RWPE2 (cell line): ENCODE measurements at places on chromosomes 7 and 10.

GRCh38 chr7:71868797-71869196, 543.3 kb downstream of the CALN1 start:
- no peak for DNase-seq

- no peak for DNase-seq
Observed at GRCh38 chr10:1526436-1527055, 210.8 kb downstream of the ADARB2 start.

DNA sequence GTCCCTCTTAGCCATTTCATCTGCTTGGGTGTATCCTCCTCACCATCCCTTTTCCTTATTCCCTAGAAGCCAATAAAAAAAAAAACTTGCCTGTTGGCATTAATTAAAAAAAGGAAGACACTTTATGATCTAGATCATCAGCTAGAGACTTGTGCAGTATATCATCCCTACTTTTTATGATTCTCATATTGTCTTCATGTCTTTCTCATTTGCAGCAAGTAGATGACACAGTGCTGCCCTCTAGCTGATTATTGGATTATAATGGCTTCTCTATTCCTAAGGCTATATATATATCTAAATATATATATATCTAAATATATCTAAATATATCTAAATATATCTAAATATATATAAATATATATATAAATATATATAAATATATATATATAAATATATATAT, 272.4 kb upstream of the LRGUK start:
- no peak for DNase-seq

GRCh38 chr7:130823060-130823459, 89.1 kb upstream of the KLF14 start:
- DNase-seq = no peak

- no peak for DNase-seq
Observed at GRCh38 chr7:105838627-105839231, 37.7 kb downstream of the ATXN7L1 start.

DNA sequence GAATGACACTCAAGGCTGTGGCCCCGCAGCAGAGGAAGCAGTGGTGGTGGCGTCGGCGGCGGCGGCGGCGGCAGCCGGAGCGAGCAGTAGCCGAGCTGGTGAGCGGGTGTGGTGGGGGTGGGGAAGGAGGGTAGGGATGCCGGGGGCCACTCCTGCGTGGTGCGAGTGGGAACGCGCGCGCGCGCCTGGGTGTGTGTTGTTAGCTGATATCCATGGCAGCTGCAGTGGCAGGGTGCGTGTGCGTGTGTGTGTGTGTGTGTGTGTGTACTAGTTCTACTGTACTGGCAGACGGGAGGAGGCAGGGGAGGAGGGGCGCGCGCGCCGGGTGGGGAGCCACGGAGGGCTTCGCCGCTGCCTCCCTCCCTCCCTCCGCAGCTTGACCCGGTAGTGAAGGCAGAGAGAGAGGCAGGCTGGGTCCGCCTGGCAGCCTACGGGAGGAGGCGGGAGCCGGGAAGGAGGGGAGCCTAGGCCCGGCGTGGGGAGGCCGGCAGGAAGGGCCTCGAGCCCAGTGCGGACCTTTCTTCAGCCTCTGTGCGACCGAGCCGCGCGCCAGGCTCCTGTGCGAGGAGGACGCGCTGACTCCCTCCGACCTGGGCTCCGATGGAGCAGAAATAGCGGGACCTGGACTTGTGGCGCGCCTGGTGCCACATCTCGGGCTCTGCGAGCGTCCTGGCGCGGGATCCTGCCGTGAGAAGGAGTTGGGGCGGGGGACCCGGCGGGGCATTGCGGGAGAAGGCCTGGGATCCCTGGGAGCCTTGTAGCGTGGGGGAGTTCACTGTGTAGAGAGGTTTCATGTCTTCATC, at the start of gene MAGI2:
Gene MAGI2, minus strand, starts transcription at position 110 of the 803 bp plus-strand sequence. CDS start 347 bp downstream, outside the sequence.
- peak; percentile 41 for DNase-seq

GRCh38 chr7:138170298-138170697, 94.0 kb downstream of the AKR1D1 start:
- no peak for DNase-seq

GRCh38 chr7:135744938-135745702, 3.5 kb downstream of the FAM180A start:
- peak; percentile 78 for DNase-seq

GRCh38 chr10:59587083-59587755, 122.4 kb downstream of the SLC16A9 start:
- no peak for DNase-seq

GRCh38 chr10:132052124-132052523, 13.6 kb upstream of the JAKMIP3 start:
- DNase-seq = no peak

GRCh38 chr7:20407585-20408466, 77.1 kb downstream of the ITGB8 start:
- DNase-seq = peak; percentile 58

DNA sequence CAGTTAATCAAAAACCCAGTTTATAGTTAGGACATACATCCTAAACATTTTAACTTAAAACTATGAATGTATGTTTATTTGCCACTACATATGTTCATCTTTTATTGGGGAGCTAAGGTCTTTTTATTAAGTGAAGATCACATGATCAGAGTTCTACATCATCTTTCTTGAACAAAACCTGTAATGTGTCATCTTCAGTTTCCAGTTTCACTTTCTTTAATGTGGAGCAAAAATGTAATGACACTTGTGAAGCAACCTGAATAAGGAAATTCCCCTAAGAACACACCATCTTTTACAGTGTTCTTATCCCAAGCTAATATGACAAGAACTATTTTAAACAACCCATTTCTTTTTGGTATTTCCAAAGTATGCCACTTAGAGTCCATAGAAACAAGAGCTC, 166.7 kb upstream of the BET1 start:
- DNase-seq = no peak

- DNase-seq = no peak
Observed at GRCh38 chr7:120402801-120403200, 129.8 kb downstream of the KCND2 start.

GRCh38 chr10:72426986-72427385, 72.3 kb upstream of the DNAJB12 start:
- no peak for DNase-seq

- no peak for DNase-seq
Observed at GRCh38 chr7:221978-222715, 29.8 kb downstream of the FAM20C start.

DNA sequence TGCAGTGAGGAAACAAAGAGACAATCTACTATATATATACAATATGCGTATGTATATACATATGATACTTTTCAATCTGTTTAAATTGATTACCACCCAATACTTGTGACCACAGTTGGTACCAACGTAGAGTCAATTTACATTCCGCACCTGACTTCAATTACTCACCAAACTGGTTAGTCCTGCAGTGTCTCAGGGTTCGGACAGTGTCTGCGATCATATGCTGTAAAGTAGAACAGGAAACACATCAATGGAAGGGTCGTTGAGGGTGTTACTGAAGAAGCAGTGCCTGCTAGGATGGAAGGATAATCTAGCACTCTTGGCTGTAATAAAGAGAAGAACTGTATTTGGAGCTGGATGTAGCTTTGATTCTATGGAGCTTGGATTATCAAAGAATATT, 179.7 kb upstream of the CDCA7L start:
- no peak for DNase-seq

DNA sequence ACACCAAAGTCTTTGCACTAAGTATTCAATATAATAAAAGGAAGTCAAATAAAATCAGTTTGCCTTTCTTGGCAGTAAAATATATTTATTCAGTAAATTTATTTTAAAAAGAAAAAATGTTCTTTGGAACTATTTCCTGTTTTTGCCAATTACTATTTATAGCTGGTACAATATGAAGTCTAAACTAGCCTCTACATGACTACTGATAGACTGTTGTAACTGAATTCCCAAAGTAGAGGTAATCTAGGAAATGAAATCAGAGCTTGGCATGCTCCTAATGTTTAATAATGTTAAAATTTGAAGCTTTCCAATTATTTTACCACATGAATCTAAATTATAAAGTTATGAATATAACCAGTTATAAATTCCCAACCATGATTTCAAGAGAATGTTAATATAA, 385.5 kb downstream of the SEMA3D start:
- no peak for DNase-seq

DNA sequence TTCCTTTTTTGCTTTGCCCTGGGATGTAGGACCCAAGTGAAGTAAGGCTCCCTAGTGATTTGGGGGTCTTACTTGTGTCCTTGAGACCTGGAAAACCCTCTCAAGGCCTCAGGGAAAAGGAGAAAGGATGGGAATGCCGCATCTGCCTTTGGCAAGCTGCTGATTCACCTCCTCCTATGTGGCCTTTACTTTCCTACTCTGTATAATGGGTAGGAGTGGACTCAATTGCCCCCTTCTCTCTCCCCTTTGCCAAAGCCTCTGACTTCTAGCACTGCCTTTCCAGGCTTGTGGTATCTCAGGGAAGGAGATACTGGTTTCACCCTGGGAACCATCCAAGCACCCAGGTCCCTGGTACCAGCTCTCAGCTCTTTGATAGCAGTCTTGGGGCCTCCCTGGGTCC, 35.4 kb downstream of the UNC5B start:
- no peak for DNase-seq

- no peak for DNase-seq
Observed at GRCh38 chr10:132444877-132445351, 47.9 kb downstream of the PWWP2B start.

GRCh38 chr10:60331886-60332285, 57.8 kb downstream of the ANK3 start:
- DNase-seq = no peak
